EH (cell line): ENCODE measurements at places on chromosomes 1 and 21.

DNA sequence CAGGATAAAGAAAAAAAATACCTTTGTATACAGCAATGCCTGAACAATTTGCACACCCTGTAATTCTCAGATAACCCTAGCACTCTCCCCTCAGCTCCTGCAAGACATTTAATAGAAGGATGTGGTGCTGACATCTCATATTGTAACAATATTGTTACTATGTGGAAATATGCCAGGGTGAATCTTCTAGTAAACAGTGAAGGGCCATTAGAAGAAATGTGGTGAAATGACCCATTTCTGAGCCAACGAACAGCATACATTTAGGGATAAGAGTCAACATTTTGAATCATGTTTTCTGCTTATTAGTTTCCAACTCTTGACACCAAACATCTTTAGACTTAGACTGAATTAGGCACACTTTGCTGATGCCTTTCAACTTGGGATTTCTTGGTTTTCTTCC lies 188.2 kb downstream of the KAZN start:
- no peak for DNase-seq

GRCh38 chr21:37264808-37265207 lies 2.3 kb downstream of the VPS26C start:
- DNase-seq = peak; percentile 25

DNA sequence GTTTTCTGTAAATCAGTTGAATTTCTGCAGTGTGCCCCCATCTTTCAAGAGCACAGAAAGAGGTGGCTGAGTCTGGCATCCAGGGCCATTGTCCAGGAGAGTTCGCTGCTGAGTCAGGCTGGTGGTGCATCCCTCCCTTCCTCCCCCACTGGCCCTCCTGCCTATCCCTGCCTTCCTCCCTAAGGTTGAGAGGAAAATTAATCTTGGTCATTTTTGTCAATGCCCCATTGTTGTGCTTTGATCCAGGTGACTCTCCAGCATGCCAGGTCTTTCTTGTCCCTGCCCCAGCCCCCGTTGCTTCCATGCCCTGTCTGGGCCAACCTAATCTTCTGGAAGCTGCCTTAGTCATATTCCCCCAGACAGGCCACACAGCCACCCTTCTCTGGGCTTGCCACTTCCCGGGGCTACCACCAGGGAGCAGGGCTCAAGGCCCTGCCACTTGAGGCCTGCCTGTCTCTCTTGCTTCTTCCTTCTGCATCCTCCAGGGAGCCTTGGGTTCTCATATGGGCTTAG lies 26.6 kb downstream of the PROK1 start:
- no peak for DNase-seq

DNA sequence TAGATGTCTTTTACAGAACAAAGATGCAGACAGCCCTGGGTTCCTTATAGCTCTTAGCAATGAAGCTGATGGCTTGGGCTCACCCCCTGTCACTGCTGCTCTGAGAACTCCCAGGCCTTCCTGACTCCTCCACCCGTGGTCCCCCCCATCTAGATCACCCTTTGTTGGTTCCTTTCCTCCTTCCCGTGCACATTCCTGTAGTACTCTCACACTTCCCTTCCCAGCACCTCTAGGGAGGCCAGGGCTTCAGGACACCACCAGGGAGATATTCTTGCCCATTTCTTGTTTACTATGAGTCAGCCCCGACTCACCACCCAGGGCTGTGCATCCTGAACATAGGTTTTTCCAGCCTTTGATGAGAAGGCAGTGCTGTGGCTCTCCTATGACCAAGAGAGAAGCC lies 14.4 kb upstream of the NOS1AP start:
- DNase-seq = peak; percentile 83

- DNase-seq = peak; percentile 34
Observed at GRCh38 chr1:98081944-98082343, 161.1 kb upstream of the DPYD start.

- DNase-seq = no peak
Observed at GRCh38 chr1:245692318-245692717, 537.5 kb downstream of the KIF26B start.

- peak; percentile 46 for DNase-seq
Observed at GRCh38 chr1:209319549-209319948, 264.0 kb upstream of the CAMK1G start.

- DNase-seq = no peak
Observed at GRCh38 chr1:19262047-19262446, 10.4 kb downstream of the MRTO4 start.

DNA sequence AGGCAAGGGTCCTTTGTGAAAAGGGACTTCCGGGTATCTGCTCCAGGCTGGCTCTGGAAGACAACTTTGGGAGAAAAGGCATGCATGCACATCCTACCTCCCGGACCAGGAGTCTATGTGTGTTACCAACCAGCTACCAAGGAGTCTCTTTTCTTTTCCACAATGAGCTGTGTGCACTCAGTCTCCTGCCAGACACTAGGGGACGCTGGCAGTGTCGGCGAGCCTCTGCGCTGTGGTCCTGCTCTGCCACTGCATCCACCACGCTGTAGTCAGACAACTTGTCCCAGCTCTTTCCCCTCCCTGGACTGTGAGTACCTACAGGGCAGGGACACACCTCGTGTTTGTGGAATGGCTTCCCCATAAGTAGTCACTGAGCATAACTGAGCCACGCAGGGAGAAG lies 5.1 kb upstream of the SSR2 start:
- peak; percentile 51 for DNase-seq

GRCh38 chr1:234586892-234587485 lies 23.0 kb downstream of the IRF2BP2 start:
- DNase-seq = peak; percentile 43

DNA sequence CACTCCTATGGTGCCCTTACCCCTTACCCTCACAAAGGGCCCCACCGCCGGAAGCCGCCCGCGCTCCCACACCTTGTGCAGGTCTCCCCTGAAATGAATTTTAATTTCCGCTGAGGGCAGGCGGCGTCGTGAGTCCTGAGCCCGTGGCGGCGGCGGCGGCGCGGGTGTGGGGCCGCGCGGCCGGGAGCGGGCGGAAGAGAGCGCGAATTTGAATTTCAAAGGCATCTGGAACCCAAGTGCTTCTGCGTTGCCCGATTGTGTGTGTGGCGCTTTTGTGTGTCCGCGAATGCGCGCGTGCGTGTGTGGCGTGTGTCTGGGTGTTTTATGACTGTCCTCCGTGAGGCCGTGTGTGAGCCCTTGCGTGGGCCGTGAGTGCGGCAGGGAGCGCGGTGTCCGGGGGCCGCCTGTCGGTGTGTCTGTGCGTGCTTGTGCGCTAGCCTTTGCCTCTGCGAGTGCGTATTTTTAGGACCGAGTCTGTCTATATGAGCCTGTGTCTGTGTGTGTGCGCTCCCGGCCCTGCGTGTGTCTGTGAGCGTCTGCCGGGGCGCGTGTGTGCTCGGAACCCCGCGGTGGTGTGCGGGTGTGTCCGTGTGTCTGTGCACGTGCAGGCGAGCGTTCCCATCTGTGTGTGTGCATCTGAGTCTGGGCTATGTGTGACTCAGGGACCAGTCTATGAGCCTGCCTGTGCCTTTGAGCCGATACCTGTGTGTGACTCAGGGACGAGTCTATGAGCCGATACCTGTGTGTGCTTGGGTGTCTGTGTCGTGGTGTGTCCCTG lies 7.9 kb upstream of the ADGRB2 start:
- peak; percentile 38 for DNase-seq

GRCh38 chr1:87129606-87130005 lies 199.1 kb upstream of the LMO4 start:
- DNase-seq = no peak

DNA sequence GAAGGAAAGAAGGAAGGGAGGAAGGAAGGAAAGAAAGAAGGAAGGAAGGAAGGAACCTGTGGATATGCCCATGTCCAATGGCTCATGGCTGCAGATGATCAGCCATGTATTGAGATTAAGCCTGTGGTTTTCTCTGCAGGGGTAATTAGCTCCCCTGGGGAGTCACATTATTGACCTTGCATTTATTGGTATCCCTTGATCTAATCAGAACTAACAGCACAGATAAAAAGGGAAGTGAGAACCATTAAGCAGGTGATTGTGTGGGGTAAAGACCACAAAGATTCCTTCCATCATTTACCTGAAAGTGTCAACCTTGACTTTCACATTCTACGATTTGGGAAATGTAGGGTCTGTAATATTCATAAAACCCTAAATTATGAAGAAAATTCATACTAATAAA lies 390.7 kb downstream of the BRINP2 start:
- no peak for DNase-seq

GRCh38 chr1:21762022-21762404 lies 20.9 kb downstream of the USP48 start:
- no peak for DNase-seq

DNA sequence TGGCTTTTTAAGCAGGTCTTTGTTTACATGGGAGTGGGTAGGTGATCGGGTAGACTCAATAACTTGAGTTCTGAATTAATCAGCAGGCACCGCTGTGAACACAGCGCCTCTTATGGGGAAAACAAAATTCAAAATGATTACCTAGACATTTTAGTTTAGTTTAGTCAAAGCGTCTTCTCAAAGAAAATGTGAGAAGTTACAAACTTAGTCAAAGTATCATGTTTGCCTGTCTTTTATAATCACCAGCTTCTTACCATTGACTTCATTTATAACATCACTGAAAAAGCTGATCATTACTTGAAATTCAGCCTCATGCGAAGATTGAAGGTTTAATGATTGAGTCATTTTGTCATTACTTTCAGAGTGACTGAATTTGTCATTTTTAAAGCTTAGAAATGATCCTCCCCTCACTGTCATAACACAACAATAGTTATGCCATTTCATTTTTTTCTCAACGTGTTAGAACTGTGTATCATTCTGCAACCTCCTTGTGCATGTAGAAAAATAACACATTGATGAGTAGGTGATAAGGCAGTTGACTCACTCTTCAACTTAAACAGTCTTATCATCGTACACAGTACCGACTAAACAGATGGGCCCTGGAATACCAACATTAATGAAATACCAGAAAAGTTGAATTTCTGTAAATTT lies 188.5 kb downstream of the NFIA start:
- DNase-seq = no peak

GRCh38 chr21:38300141-38300578 lies 43.4 kb downstream of the KCNJ15 start:
- no peak for DNase-seq

DNA sequence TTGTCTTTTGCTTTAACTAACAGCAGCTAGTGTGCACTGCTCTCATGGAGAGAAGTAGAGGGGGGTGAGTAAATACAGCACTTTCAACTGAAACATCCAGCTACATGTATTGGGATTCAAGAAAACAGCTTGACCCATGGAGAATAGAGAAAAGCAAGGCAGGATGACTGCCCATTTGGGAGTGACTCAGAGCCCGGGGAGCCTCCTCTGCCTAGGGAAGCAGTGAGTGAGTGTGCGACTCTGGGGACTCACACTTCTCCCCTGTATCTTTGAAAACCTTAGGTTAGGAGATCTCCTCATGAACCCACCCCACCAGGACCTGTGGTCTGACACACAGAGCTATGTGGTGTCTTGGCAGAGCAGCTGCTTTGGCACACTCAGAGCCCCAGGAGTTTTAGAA lies 82.0 kb upstream of the PTGFR start:
- DNase-seq = peak; percentile 20

DNA sequence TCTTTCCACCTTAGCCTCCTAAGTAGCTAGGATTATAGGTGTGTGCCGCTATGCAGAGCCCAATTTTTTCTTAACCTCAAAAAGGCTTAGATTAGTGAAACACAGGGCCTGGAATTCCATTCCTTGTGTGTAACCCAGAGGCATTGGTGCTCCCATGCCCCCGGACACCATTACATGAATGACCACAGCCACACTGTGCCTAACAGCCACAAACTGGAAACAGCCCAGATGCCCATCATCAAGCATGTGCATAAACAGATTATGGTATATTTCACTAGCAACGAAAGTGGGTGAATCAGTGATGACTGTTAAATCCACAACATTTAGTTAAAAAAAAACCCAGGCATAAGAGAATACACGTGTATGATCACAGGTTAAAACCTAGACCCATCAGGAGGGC lies 24.4 kb downstream of the ADAM30 start:
- DNase-seq = peak; percentile 28

GRCh38 chr1:7076117-7076516 lies 290.9 kb downstream of the CAMTA1 start:
- no peak for DNase-seq

GRCh38 chr1:197029749-197030148 lies 37.3 kb downstream of the F13B start:
- DNase-seq = peak; percentile 6

DNA sequence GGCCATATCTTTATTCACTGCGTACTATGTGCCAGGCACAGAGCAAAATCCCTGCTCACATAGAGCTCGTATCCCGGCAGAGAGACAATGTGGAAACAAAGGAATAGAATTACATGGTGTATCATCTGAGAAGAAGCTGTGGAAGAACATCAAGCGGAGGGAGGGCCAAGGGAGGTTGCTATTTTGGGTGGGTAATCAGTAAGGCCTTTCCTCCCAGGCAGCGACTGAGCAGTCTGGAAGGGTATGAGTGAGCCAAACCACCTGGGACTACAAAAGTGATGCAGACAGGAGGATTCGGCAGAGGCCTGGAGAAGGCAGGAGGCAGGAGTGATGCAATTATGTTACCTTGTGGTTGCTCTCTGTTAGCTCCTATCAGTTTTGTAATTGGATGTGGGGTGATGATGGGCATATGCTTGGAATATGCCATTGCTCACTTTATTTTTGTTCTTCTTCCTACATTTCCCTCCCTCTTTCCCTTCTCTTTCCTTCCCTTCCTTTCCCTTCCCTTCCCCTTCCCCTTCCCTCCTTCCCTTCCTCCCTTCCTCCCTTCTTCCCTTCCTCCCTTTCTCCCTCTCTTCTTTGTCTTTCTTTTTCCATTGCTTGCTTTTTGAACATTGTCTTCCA lies 172.9 kb downstream of the DISC1 start:
- no peak for DNase-seq

GRCh38 chr1:212594640-212595039 lies 13.9 kb upstream of the ATF3 start:
- DNase-seq = no peak

DNA sequence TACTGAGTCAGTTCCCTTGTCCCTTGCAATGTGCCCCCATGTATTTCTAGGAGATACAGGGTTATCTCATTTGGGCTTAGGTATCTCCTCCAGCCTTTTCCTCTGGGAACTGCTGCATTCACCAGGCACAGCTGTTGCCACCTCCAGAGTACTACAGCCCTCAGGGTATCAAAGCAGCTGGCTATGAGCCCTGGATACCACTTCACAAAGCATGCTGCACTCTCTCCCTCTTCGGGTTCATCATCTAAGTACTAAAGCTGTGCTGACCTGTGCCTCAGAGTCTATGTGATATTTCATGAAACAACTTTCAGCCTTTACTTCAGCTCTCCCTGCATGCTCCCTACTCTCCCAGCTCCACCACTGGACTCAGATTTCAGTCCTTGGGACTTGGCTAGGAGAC lies 62.3 kb downstream of the CCDC185 start:
- DNase-seq = no peak

GRCh38 chr1:17574516-17574915 lies 35.0 kb downstream of the ARHGEF10L start:
- DNase-seq = no peak
